Endothelial cell (in vitro differentiated cells): ENCODE measurements at places on chromosomes 7 and 10.

DNA sequence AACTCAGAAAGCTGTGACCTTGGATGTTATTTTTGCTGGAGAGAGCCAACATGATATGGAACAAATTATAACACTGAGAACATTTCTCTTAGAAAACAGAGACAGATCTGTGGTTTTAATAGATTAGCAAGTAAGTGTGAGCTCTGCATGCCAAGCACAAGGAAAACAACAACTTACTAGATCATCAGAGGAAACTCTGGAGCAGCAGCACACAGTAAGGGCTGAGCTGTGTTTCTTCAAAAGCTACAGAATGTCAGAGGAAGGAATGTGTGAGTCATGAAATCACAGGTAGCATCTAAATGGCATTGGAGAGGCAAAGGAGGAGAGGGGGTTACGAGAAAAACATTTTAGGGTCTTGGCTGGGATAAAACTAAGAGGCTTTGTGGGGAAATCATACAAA, 283.4 kb upstream of the FZD8 start:
- peak overlapping the region; percentile 37 for H3K27ac ChIP-seq
- H3K4me3 ChIP-seq: no peak overlapping the region
- DNase-seq: no peak
- H3K4me1 ChIP-seq: peaks cover 31% of the 10 kb centered on the region

DNA sequence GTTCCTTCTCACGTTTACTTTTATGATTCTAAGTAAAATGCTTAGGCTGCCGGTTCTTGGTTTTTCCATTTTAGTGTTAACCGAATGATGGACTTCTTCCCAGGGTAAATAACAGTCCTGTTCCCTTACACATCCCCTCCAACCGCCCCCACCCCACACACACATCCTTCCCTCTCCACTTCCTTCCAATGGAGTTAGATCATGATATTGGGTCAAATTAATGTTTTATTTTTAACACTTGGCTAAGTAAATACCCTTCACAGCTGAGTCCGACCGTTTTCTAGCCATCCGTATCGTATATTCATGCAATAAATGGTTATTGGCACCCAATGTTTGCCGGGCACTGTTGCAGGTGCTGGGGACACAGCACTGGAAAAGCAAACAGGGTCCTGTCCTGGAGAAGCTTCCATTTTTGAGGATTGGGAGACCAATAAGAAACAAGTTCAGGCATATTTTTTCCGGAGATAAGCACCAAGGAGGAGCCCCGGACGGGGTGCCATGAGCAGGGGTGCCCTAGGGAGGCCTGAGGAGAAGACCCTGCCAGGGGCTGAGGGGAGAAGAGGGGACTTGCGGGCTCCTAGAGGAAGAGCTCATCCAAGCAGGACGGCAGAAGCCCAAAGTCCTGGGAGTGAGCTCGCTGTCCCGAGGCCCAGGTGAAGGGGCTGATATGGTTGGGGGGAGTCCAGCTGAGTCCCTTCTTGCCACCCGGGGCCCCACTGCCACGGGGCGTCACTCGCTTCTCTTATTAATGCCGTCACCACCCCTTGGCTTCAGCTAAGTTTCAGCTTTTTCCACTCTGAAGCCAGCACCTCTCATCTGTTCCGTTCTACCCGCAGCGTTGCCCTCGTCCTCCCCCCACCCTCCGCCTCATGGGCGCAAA, 126.0 kb upstream of the RET start:
- peak; percentile 1 for DNase-seq
- H3K27me3 ChIP-seq: peaks cover 10% of the 10 kb centered on the region
- peaks cover 8% of the 10 kb centered on the region for H3K4me1 ChIP-seq
- H3K27ac ChIP-seq: no peak overlapping the region

DNA sequence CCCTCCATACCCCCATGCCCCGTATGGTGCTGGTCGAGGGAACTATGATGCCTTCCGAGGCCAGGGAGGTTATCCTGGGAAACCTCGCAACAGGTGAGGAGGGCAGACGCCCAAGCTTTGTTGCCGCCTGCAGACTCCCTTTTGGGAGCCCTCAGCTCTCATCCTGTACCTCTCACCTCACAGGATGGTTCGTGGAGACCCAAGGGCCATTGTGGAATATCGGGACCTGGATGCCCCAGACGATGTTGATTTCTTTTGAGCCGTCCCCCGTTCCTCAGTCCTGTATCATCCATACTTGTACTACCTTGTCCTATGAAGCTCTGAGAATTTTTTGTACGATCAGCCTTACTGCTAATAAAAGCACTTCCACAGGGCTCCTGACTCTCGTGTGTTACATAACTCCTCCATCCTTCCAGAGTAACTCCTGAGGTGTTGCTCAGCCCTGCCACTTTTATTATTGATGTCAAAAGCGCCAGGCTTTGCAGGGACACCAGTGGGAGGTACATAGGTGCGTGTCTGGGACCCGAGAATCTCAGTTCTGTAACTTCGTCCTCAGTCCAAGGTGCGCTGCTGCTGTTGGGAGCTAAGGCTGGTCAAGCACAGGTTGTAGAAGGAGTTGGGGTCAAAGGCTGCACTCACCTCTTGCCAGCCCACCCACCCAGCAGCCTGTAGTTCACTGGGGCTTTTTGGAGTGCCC, 1.1 kb downstream of the UFSP1 start:
- peaks cover 50% of the 10 kb centered on the region for H3K36me3 ChIP-seq
- peaks cover 52% of the 10 kb centered on the region for H3K4me1 ChIP-seq
- DNase-seq: no peak
- H3K27me3 ChIP-seq: peaks cover 25% of the 10 kb centered on the region
- peak overlapping the region; percentile 83 for H3K4me3 ChIP-seq

GRCh38 chr10:132349766-132350165, 17.8 kb downstream of the LRRC27 start:
- peaks cover 18% of the 10 kb centered on the region for H3K36me3 ChIP-seq
- peaks cover 8% of the 10 kb centered on the region for H3K27me3 ChIP-seq
- H3K27ac ChIP-seq: no peak overlapping the region
- no peak overlapping the region for H3K4me3 ChIP-seq
- H3K4me1 ChIP-seq: peaks cover 2% of the 10 kb centered on the region

- H3K4me3 ChIP-seq: no peak overlapping the region
- H3K36me3 ChIP-seq: peaks cover 22% of the 10 kb centered on the region
- DNase-seq: no peak
- H3K4me1 ChIP-seq: peaks cover 3% of the 10 kb centered on the region
- H3K27me3 ChIP-seq: peaks cover 1% of the 10 kb centered on the region
- no peak overlapping the region for H3K27ac ChIP-seq
These were observed 28.6 kb downstream of the CTTNBP2 start for GRCh38 chr7:117844678-117845077.
